Activated CD8-positive, alpha-beta memory T cell treated with anti-CD3 and anti-CD28 coated beads for 1 hour (primary cell): ENCODE measurements at places on chromosomes 5 and 9.

DNA sequence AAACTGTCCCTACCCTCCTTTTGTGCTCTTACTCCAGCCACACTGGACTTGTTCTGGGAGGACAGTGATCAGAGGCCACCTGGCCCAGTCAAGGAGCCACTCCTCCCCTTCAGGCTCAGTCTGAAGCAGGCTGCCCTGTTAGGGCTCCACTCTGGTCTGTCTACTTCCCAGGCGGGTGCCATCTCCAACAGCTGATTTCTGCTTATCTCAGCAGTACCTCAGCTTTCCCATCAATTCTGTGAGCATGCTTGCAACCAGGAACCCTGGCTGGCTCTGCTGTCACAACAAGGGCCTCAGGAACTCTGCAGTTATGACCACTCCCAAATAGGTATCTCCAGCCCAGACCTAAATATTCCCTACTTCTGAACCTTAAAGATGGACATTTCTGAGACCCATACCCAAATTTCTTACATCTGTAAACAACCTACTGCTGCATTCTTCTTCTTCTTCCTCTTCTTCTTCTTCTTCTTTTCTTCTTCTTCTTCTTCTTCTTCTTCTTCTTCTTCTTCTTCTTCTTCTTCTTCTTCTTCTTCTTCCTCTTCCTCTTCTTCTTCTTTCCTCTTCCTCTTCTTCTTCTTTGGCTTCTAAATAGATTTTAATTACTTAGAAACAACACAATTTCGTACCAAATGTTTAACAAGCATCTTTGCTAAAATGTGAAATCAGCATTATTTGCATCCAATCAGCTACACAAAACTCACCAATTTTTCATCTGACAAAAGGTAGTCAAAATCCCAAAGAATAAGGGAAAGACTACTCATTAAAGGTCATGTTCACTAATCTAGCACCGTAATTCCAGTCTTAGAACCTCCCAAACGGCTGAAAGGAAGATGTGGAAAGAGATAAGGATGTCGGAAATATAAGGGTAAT is 13.6 kb upstream of the SLC22A4 start:
- DNase-seq = no peak

DNA sequence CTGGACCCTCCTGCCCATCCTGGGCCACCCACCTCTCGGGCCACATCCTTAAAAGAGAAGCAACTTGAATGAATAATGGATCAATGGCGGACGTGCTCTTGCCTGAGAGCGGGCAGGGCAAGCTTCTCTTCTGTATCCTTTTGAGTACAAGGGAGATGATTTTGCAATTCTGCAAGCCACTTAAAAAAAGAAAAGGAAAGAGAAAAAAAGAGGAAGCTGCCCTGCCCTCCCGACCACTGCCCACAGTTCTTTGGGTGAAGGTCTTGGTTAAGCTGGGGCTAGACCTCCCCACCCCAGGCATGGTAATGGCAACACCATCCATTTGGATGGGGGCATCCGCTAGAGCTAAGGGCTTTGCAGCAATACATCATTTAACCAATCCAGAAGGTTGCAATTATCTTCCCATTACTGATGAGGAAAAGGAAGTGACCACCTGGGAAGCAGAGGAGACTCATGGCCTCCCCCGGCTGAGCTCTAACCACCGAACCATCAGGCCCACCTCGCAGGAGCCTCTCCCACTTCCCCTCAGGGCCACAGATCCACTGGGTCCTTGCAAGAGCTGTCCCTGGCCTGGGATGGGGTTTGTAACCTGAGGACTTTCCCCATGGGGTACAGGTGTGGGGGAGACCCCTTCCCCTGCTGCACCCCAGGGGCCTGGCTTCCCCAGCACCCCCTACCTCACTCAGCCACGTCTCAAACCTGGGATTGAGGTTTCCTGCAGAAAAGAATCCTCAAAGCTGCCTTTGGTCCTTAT is 27.8 kb upstream of the LAMC3 start:
- DNase-seq = no peak

GRCh38 chr5:34483442-34484033 is 172.6 kb upstream of the RAI14 start:
- DNase-seq = no peak

DNA sequence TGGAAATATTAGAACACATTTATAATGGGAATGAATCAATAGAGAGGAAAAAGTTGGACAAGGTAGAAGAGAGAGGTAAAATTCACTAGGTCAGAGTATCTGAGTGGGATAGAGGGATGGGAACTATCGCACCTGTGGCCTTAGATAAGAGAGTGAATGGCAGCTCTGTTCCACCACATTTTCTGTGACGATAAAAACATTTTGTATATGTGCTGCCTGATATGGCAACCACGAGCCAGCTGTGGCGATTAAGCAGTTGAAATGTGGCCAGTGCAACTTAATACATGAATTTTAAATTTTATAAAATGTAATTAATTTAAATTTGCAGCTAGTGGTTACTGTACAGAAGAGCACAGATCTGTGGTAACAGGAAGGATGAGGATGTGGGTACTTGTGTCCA is 46.7 kb downstream of the ZNF354A start:
- no peak for DNase-seq
